ENCODE measurements at places on chromosomes 2 and 18. TPM values are rescaled to one million over a fixed set of nuclear protein-coding genes. Genes with fewer than 3 reads are reported as not detected.

- peak; percentile 80 for DNase-seq
Observed at GRCh38 chr2:233100192-233100998, 40.3 kb downstream of the INPP5D start.

GRCh38 chr2:170393861-170394498 is 216.0 kb downstream of the MYO3B start:
- no peak for DNase-seq

DNA sequence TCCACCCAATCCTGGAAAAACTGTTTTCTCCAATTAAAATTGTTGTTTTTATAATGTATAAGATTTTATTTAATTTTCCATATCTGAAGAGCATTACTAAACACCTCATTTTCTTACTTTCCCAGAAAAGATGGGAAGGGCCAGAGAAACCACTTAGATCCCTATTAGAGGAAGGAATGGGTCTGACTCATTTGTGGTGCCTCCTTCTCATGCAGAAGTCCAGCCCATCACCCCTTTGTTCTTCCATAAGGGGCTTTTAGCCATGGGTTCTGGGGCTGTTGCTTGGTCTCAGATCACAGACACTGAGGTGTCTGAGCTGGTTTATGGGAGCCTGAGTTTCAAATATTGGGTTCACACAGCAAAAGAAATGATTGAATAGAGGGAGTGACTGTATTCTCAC is 152.2 kb downstream of the ESCO1 start:
- DNase-seq, result no peak

DNA sequence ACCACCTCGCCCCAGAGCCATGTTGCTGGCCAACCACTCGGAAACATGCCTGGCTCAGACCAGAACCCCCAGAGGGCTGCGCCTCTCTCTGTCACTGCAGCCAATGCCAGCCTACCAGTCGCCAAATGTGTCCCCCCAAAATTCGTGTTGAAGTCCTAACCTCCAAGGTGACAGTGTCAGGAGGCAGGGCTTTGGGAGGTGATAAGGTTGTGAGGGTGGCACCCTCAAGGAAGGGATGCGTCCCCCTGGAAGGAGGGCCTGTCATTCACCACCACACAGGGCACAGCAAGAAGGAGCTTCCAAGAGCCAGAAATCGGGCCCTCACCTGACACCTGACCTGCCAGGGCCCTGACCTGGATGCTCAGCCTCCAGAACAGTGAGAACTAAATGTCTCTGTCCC is 291.9 kb upstream of the SALL3 start:
- DNase-seq, result no peak

COL6A3 gene
- total RNA-seq, result 9.5 TPM

Measured in CD8-positive, alpha-beta memory T cell (primary cell).